Endothelial cell of coronary artery (primary cell): ENCODE measurements at places on chromosomes 16 and 17. TPM values are rescaled to one million over a fixed set of nuclear protein-coding genes. Genes with fewer than 3 reads are reported as not detected.

The EFCAB5 gene
- total RNA-seq: 0.27 and 0.28 TPM in 2 replicates

The KRTAP9-4 gene
- total RNA-seq: not detected in 2 replicates

The MATCAP1 gene
- total RNA-seq: 18.4 and 18.9 TPM in 2 replicates

The RASD1 gene
- 6.1 and 14.1 TPM in 2 replicates for total RNA-seq

The SOX9 gene
- 1.3 TPM in 1 of 2 replicates, not detected in the other for total RNA-seq

The PDXDC1 gene
- 63.2 and 93.4 TPM in 2 replicates for total RNA-seq

The KRTAP1-5 gene
- not detected in 2 replicates for total RNA-seq

The LGALS9B gene
- not detected in 2 replicates for total RNA-seq

The SCGB1C2 gene
- total RNA-seq: not detected in 2 replicates

The RCVRN gene
- total RNA-seq: not detected in 2 replicates

The GFER gene
- total RNA-seq: 12.8 and 14.6 TPM in 2 replicates

The TBC1D28 gene
- not detected in 2 replicates for total RNA-seq

The CSH1 gene
- total RNA-seq: not detected in 2 replicates

The TNK1 gene
- under 0.01 and 0.28 TPM in 2 replicates for total RNA-seq

The PRR35 gene
- not detected in 2 replicates for total RNA-seq
